ENCODE measurements at places on chromosomes 3 and 15.

DNA sequence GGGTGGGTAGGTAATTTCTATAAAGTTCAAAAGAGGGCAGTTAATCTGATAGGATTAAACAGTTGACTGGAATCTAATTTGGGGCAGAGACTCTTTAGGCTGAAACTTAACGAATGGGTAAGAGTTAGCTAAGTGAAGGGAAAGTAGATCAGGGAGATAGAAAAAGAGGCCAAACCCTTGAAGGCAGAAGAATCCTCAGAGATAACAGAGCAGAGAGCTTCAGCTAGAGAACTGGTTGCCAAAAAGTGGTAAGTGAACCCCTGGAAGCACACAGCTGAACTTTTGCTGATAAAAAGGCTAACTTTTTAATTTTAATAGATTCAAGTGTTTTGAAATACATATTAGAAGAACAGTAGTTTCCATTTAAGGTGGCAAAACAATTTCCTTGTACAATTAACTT, 99.2 kb downstream of the FHIT start:
- no peak for DNase-seq

GRCh38 chr3:140011611-140012277, 76.8 kb downstream of the CLSTN2 start:
- DNase-seq: no peak

DNA sequence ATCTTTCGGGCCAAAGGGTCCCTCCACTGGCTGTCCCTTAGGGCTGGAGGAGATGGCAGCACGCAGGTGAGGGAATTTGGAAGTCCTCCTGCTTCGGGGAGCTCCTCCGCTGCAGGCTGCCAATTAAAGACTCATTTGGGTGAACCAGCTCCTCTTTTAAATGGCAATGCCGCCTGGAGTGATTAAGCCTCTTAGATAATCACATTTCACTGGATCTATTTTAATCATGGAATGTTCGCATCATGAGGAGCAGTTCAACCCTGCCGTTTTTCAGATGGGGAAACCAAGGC, 117.9 kb downstream of the LIPC start:
- DNase-seq: no peak

GRCh38 chr3:109900783-109901182, 563.4 kb upstream of the DPPA4 start:
- no peak for DNase-seq

GRCh38 chr3:45137656-45138181, 8.5 kb downstream of the CDCP1 start:
- DNase-seq: no peak

- DNase-seq: no peak
These were observed 377.0 kb downstream of the GAP43 start for GRCh38 chr3:116000311-116000710.

- DNase-seq: no peak
These were observed 47.2 kb downstream of the MEIS2 start for GRCh38 chr15:37053166-37053565.

- no peak for DNase-seq
These were observed 407.3 kb upstream of the ONECUT1 start for GRCh38 chr15:53197426-53197839.

GRCh38 chr3:4231041-4231440, 72.1 kb upstream of the SETMAR start:
- DNase-seq: no peak

DNA sequence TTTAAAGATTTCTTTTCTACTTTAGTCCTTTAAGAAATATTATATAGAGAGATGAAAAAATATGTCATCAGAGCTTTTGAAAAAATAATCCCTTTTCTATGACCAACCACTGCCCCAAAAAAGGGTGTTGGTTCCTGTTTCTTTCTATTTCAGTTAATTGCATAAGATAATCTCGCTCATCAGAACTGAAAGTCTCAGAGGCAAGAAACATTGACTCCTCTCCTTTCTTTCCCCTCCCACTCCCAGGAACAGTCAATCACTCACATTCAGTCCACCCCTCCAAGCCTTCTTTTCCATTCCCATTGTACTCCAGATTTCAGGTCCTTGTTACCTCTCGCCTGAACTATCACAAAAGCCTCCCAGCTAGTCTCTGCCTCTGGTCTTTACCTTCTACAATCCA, 153.7 kb upstream of the ABI3BP start:
- peak; percentile 15 for DNase-seq

DNA sequence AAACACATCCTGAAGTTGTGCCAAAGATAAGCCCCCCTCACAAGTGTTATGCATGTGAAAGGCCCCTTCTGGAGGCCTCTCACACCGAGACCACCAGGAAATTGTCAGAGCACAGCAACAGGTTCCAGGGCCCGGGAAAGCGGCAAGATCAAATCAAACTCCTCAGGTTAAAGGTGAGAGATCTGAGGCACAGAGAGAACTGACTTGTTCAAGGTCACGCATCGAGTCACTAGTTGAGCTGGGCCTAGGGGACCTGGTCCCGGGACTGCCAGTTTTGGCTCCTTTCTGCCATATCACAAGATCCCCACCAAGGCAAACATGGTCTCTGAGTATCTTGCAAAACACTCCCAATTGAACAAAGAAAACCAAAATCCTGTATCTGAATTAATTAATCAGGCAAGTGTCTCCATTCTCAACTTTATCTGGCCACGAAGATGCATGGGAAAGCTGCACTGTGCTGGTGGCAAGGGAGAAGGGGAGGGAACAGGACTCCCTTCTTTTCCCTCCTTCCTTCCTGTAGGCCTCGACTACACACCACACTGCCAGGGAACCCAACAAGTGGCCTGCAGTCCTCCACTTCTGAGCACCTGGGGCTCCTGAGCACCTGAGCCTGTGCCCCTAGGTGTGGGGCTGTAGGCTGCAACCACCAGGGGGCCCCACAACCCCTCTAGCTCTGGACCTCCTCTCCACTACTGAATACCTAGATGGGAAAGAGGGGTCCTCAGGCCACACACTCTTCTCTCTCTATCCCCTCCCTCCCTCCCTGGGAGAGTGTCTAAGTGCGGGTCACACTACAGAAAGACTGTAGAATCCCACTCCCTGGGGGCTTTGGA, 37.3 kb downstream of the ANP32A start:
- DNase-seq: no peak

DNA sequence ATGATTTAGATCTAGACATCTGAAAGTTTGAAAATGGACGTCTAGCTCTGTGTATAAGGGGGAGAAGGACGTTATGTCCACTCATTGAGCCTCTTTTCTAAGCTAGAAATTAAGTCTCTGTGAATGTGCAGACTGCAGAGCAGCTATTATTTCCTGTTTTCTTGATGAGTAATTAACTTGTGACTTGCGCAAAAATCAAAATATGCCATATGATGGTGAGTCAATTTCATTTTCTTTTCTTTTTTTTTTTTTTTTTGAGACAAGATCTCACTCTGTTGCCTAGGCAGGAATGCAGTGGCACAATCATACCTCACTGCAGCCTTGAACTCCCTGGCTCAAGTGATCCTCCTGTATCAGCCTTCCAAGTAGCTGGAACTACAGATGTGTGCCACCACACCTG, 14.1 kb downstream of the LACTB start:
- no peak for DNase-seq

- no peak for DNase-seq
These were observed 91.1 kb upstream of the PLXNA1 start for GRCh38 chr3:126891791-126892190.

DNA sequence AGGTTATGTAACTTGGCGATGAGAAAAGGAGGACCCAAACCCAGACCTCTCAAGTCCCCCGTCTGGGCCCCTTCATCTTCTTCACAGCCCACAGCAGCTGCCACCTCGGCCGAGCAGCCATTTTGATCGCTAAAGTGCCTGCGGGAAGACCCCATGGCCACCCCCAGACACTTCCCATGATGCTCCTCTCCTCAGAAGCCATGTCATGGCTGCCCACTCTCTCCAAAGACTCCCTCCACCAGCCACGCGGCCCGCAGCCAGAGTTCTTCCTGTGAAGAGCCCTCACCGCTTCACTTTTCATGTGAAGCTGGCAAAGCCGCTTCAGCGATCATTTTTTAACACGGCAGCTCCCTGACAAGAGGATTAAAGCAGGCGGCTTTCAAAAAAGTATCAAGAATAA, 335.2 kb downstream of the RORA start:
- DNase-seq: no peak

DNA sequence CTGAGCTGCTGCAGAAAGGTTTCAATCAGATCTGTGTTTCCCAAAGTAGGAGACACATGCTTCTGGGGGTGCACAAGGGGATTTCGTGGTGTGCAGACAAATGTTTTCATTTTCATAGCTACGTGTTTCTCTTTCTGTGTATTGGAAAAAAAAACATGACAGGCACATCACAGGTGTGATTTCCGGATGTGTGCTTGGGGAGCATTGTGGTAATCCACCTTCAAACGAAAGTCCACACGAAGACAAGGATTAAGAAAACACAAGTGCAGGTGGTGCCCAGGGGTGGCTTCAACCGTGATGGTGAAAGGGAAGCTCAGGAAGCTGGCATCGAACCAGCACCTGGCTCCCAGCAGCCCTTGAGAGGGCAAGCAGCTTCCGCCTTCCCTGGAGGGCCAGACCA, 164.6 kb upstream of the LINGO1 start:
- DNase-seq: no peak

DNA sequence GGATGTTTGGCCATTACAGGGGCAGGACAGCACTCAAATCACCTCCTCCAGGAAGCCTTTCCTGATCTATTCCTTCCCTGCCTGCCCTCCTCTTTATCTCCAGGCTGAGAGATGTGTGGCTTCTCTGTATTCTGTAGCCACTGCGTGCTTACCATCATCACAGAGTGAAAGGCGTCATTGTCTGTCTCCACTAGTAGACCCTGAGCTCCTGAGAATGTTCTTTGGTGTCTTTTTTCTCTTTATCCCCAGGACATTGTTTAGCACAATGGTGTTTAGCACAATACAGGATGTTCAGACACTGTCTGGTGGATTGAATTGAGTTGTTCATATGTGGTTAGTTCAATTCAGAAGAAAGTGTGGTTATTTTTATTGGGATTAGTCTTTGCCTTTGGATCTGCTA, 26.2 kb upstream of the LARS2 start:
- DNase-seq: no peak

Measured in GF-D8 (cell line).